Adrenal gland (tissue), 19 donors: ENCODE measurements at places on chromosomes 5 and 9. TPM values are rescaled to one million over a fixed set of nuclear protein-coding genes. Genes with fewer than 3 reads are reported as not detected.

DNA sequence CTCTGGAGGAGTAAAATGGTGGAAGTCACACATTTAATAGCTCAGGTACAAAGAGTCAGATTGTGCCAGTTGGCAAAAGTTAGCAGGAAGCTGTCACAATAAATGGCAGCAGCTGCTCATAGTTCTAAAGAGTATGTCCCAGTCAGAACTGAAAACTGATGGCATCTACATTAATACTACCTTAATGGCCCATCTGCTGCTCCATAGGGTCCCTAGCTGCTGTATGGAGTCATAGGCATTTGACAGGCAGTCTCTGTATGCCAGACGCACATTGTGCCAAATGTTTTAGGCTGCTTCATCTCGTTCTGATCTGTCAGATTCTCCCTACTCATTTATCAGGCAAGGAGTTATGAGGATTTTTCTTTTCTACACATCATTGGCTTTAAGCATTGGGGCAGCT is 515.8 kb upstream of the ARRDC3 start:
- H3K36me3 ChIP-seq: no peaks in the 10 kb centered on the region
- no peaks in the 10 kb centered on the region for H3K27me3 ChIP-seq
- H3K27ac ChIP-seq: no peak overlapping the region
- no peak for DNase-seq

- H3K27me3 ChIP-seq: no peaks in the 10 kb centered on the region
- H3K27ac ChIP-seq: no peak overlapping the region
- H3K36me3 ChIP-seq: no peaks in the 10 kb centered on the region
- no peaks in the 10 kb centered on the region for H3K4me1 ChIP-seq
- H3K4me3 ChIP-seq: no peak overlapping the region
Measured at GRCh38 chr5:103408408-103408807, 149.8 kb downstream of the MACIR start.

DNA sequence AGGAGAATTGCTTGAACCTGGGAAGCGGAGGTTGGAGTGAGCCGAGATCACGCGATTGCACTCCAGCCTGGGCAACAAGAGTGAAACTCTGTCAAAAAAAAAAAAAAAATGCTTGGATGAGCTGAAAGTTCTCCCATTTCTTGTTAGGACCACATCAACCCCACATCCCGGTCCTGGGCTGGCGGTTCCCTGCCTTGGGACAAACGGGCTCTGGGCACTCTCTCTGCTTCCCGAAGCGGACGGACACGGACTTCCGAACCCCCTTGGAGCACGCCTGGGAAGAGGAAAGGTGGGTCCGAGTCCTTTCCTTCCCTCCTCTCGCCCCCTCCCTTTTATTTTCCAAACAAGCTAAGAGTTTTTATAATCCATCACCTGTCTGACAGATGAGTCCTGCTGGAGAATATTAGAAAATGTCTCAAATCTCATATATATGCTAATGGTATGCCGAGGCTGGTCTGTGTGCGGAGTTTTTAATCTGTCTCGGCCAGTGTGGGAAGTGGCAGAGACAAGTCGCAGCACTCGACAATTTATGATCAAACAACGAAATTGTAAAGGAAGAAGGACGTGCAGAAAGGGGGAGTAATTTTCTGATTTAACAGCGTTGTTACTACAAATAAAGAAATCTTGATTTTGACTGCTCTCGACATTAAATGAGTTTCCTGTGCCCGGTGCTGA is 257.9 kb upstream of the IRX4 start:
- H3K4me1 ChIP-seq: no peaks in the 10 kb centered on the region
- H3K36me3 ChIP-seq: no peaks in the 10 kb centered on the region
- no peaks in the 10 kb centered on the region for H3K27me3 ChIP-seq
- DNase-seq: no peak
- no peak overlapping the region for H3K4me3 ChIP-seq

DNA sequence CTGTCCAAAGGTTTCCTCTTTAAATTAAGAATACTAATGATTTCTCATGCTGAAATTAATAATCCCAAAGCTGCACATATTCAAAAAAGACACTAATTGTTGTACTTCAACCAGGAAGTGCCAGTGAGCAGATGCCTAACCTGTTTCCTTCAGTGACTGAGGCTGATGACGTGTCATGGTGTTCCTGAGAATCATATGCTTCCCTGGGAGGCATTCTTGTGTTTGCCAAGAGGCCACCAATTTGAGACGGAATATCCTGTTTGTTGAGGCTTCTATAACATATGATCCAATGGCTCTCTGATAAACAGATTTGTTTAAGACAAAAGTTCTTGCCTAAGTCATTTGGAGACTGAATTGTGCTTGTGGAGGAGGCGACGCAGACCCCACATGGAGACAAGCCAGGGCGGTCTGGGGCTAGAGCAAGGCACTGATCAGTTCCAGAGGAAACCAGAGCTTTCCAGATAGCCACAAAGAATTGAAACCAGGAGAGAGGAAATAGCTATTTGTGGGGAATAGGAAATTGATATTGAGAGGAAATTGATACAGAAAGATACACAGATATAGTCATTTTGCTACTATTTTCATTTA is 66.4 kb upstream of the ZNF608 start:
- H3K4me3 ChIP-seq: no peak overlapping the region
- no peaks in the 10 kb centered on the region for H3K27me3 ChIP-seq
- H3K27ac ChIP-seq: no peak overlapping the region
- no peaks in the 10 kb centered on the region for H3K36me3 ChIP-seq
- no peaks in the 10 kb centered on the region for H3K4me1 ChIP-seq

DNA sequence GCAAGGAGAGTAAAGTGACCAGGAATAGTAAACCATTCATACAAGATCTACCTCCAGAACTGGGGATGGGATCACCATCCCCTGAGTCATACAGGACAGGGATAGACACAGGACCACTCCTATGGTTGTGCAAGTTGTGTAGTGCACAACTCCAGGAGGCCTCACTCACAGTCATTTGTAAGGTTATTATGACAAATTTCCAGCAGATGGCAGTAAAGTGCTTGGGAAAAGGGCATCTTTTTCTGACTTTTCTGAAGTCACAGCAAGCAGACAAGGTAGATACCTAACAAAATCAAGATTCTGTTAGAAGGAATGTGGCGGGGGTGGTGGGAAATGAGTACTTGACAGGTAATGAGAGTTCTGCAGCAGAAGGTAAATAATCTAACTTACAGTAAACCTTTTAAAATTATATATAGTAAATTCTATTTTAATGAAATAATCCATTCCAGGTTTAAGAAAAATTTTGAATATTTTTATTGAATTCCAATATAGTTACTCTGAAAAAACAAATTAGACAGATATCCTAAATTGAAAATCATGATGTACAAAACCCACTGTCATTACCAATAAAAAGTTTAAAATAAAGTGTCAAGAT is 16.7 kb upstream of the KIF27 start:
- no peaks in the 10 kb centered on the region for H3K4me1 ChIP-seq
- no peak for DNase-seq
- H3K36me3 ChIP-seq: peaks cover 10% of the 10 kb centered on the region
- H3K4me3 ChIP-seq: no peak overlapping the region
- no peaks in the 10 kb centered on the region for H3K27me3 ChIP-seq

GRCh38 chr5:179616002-179616594 is 7.4 kb downstream of the HNRNPH1 start:
- H3K4me1 ChIP-seq: peaks cover 79% of the 10 kb centered on the region
- H3K27ac ChIP-seq: no peak overlapping the region
- DNase-seq: no peak
- no peaks in the 10 kb centered on the region for H3K27me3 ChIP-seq
- no peak overlapping the region for H3K4me3 ChIP-seq
- peaks cover 96% of the 10 kb centered on the region for H3K36me3 ChIP-seq

DNA sequence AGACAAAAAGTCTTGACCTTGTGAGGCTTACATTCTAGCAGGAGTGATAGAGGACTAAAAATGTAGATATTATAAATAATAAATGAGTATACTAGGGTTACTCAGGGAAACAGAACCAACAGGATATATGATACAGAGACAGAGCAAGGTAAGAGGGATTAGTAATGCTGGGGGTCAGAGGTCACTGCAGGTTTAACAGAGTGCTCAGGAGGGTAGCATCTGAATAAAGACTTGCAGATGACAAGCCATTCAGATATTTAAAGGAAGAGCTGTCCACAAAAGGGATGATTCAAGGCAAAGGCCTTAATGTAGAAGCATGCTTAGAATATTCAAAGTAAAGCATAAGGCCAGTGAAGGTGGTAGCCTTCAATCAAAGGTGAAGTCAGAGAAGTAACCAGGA is 65.6 kb upstream of the SEMA6A start:
- no peak for DNase-seq
- H3K27me3 ChIP-seq: no peaks in the 10 kb centered on the region

DNA sequence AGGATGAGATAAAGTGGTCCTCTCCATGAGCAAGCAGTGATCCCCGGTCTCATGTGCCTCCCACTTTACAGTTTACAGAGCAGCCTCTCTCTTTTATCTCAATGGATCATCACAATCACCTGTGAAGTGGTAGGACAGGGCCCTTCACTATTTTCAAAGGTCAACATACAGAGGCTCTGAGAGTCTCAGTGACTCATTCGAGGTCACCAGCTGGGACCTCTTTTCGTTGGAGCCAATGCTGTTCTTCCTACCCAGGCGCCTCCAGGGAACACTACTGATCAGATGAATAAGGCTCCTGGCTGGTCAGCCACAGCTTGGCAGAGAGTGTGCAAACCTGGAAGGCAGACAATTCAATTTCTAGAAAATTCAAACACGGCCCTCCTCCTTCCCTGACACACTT is 16.6 kb downstream of the GGTA1 start:
- no peak overlapping the region for H3K27ac ChIP-seq
- no peaks in the 10 kb centered on the region for H3K36me3 ChIP-seq
- no peak overlapping the region for H3K4me3 ChIP-seq
- H3K4me1 ChIP-seq: peaks cover 32% of the 10 kb centered on the region
- DNase-seq: peak; percentile 78
- no peaks in the 10 kb centered on the region for H3K27me3 ChIP-seq

DNA sequence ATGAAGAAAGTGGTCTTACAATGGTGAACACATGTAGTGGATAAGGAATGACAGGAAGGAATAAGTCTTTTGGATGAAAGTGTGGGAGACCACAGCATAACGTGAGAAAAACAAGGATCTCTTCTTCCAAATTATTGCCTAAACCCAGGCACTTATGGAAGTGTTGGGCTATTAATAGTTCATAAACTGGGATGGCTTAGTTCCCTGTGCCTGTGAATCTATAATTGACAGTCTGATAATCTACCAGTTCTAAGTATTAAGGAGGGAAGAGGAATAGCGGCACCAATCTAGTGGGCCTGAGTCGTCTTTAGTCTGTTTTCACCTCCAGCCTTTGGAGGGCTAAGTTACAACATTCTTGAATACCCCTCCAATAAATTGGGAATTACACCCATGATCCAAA is 39.2 kb upstream of the LRRTM2 start:
- H3K4me3 ChIP-seq: no peak overlapping the region
- no peak overlapping the region for H3K27ac ChIP-seq
- H3K4me1 ChIP-seq: peaks cover 21% of the 10 kb centered on the region
- H3K27me3 ChIP-seq: no peaks in the 10 kb centered on the region
- no peak for DNase-seq
- H3K36me3 ChIP-seq: no peaks in the 10 kb centered on the region

GRCh38 chr5:169100735-169101075 is 200.2 kb downstream of the SLIT3 start:
- no peak overlapping the region for H3K4me3 ChIP-seq
- DNase-seq: no peak
- H3K27ac ChIP-seq: no peak overlapping the region
- H3K36me3 ChIP-seq: no peaks in the 10 kb centered on the region

GRCh38 chr9:38162332-38163211 is 93.5 kb upstream of the SHB start:
- H3K27ac ChIP-seq: no peak overlapping the region
- H3K4me3 ChIP-seq: no peak overlapping the region
- no peaks in the 10 kb centered on the region for H3K4me1 ChIP-seq
- no peak for DNase-seq

GRCh38 chr9:94945197-94946144 is 219.0 kb downstream of the AOPEP start:
- no peak overlapping the region for H3K27ac ChIP-seq
- DNase-seq: peak; percentile 78
- H3K36me3 ChIP-seq: no peaks in the 10 kb centered on the region
- H3K4me3 ChIP-seq: no peak overlapping the region
- H3K4me1 ChIP-seq: peaks cover 28% of the 10 kb centered on the region

GRCh38 chr5:143041972-143042770 is 272.0 kb downstream of the ARHGAP26 start:
- H3K4me1 ChIP-seq: no peaks in the 10 kb centered on the region
- H3K27ac ChIP-seq: no peak overlapping the region
- H3K4me3 ChIP-seq: no peak overlapping the region
- H3K27me3 ChIP-seq: no peaks in the 10 kb centered on the region
- DNase-seq: no peak

GRCh38 chr5:67802766-67803165 is 412.8 kb upstream of the PIK3R1 start:
- no peaks in the 10 kb centered on the region for H3K36me3 ChIP-seq
- H3K4me3 ChIP-seq: no peak overlapping the region
- no peaks in the 10 kb centered on the region for H3K27me3 ChIP-seq
- DNase-seq: no peak
- no peak overlapping the region for H3K27ac ChIP-seq

DNA sequence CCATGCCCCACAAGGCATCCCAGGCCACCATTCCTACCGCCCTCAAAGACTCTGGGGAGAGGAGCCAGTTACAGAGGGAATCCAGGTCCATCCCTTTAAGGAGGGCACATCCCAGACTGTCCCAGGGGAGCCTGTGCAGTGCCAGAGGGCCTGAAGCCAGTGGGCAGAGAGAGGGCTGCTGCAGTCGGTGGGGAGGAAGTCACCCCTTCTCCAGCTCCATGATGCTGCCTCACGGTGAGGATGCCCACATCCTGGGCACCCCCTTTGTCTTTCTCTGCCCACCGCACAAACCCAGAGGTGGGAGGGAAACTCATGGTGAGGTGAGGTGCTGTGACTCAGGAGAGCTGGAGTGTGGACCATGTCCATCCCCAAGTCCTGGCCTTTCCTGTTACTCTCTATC is 26.2 kb upstream of the ANKRD33B start:
- H3K4me3 ChIP-seq: no peak overlapping the region
- no peaks in the 10 kb centered on the region for H3K36me3 ChIP-seq
- no peak overlapping the region for H3K27ac ChIP-seq
- peaks cover 5% of the 10 kb centered on the region for H3K27me3 ChIP-seq
- no peak for DNase-seq
- no peaks in the 10 kb centered on the region for H3K4me1 ChIP-seq

GRCh38 chr5:73954381-73954780 is 328.4 kb downstream of the ARHGEF28 start:
- H3K36me3 ChIP-seq: no peaks in the 10 kb centered on the region
- no peak overlapping the region for H3K27ac ChIP-seq
- no peaks in the 10 kb centered on the region for H3K4me1 ChIP-seq
- H3K4me3 ChIP-seq: no peak overlapping the region
- H3K27me3 ChIP-seq: no peaks in the 10 kb centered on the region

GRCh38 chr5:166909040-166909439 is 1382.4 kb upstream of the WWC1 start:
- no peaks in the 10 kb centered on the region for H3K4me1 ChIP-seq
- H3K4me3 ChIP-seq: no peak overlapping the region
- H3K27me3 ChIP-seq: no peaks in the 10 kb centered on the region
- H3K27ac ChIP-seq: no peak overlapping the region
- no peak for DNase-seq

NLN gene
- total RNA-seq: 8.4 TPM

NSA2 gene
- 80.2 TPM for total RNA-seq

TMEFF1 gene
- total RNA-seq: 1.8 TPM

CDX1 gene
- not detected for total RNA-seq

CCDC192 gene
- total RNA-seq: not detected

ARL14EPL gene
- not detected for total RNA-seq

PCDHA9 gene
- total RNA-seq: 0.35 TPM
